Sciatic nerve (tissue), 2 donors: ENCODE measurements at places on chromosomes 1 and 21. TPM values are rescaled to one million over a fixed set of nuclear protein-coding genes. Genes with fewer than 3 reads are reported as not detected.

The FBXO2 gene
- 24.7 TPM for total RNA-seq

The TTC39A gene
- total RNA-seq, result 1.2 TPM

- no peak for DNase-seq
Measured at GRCh38 chr1:180617774-180618395, 13.9 kb upstream of the XPR1 start.

The CORT gene
- 0.62 TPM for total RNA-seq

GRCh38 chr1:164648636-164649035 is 89.7 kb downstream of the PBX1 start:
- no peak for DNase-seq

DNA sequence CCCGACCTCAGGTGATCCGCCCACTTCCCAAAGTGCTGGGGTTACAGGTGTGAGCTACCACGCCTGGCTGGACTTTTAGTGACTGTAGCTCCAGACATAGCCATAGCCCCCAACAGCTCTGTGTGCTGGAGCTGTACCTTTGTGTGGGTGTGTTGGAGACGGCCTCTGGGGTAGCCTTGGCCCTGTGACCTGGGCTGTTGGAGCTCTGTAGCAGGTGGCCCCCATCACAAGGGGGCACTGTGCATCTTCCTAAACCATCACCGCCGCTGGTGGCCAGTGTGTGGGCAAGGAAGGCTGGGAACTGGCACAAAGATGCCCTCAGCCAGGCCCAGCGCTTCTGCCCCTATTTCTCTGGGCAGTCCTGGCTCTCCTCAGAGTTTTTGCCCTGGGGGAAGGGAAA is 38.4 kb upstream of the FOXO6 start:
- no peak for DNase-seq

DNA sequence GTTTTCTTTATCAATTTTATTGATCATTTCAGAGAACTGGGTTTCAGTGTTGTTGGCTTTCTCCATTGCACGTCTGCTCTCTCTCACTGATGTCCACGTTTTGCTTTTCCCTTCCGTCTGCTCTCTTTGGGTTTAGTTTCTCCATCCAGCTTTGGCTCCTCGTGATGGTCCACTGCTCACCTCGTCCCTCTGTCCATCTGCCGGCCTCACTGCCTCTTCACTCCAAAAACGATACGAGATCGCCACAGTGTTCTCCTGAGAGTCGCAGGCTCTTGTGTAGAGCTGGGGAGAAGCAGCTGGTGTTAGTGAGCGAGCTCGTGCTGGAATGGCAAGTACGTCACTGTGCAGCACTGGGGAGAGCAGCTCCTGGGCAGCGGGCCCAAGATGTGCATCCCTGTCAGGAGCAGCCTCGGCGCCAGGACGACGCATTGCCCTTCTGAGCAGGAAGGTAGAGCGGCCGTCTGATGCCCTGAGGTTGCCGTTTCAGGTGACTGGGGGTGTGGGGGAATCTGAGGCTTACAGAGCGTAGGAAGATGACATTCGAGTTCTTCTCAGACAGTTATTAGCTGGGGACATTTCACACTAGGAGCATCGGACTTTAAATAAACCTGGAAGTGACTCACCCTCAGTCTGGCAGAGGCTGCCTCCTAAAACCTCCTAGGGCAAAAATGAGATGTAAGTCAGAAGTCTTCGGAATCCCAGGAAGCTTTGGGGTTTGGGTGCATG is 31.4 kb upstream of the PCBP3 start:
- peak; percentile 33 for DNase-seq
